Stomach (tissue), 19 donors: ENCODE measurements at places on chromosomes 1 and 21. TPM values are rescaled to one million over a fixed set of nuclear protein-coding genes. Genes with fewer than 3 reads are reported as not detected.

GRCh38 chr1:185774394-185774793 lies 40.2 kb downstream of the HMCN1 start:
- H3K4me1 ChIP-seq: no peaks in the 10 kb centered on the region
- no peaks in the 10 kb centered on the region for H3K36me3 ChIP-seq
- no peak for DNase-seq
- no peak overlapping the region for H3K4me3 ChIP-seq

DNA sequence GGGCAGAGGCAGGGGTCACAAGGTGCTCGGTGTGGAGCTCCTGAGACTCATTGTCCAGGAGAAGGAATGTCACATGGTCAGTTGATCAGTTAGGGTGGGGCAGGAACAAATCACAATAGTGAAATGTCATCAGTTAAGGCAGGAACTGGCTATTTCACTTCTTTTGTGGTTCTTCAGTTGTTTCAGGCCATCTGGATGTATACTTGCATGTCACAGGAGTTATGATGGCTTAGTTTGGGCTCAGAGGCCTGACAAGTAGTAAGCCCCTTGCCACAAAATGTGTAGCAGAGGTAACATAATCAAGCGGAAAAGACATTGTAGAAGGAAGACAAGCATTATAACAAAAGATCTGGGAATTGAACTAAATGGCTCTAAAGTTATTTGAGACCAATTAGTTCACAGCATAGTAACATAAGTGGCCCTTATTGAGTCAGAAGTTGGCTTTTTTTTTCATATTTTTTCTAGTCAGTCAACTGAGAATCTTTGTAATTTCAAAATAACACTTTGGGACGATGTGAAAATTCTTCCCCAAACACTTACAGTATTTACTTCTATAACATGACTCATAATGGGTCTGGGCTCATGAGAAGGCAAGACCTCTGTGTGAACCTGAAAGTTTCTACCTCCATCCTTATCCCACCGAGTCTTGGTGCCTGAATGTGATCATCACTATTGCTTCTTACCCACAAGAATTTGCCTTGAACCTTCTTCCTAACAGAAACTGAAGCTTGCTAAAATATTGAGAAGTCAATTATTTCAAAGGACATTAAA lies 137.0 kb upstream of the DPT start:
- H3K4me1 ChIP-seq: peaks cover 26% of the 10 kb centered on the region
- no peaks in the 10 kb centered on the region for H3K27me3 ChIP-seq
- H3K36me3 ChIP-seq: no peaks in the 10 kb centered on the region
- no peak for DNase-seq
- no peak overlapping the region for H3K4me3 ChIP-seq

DNA sequence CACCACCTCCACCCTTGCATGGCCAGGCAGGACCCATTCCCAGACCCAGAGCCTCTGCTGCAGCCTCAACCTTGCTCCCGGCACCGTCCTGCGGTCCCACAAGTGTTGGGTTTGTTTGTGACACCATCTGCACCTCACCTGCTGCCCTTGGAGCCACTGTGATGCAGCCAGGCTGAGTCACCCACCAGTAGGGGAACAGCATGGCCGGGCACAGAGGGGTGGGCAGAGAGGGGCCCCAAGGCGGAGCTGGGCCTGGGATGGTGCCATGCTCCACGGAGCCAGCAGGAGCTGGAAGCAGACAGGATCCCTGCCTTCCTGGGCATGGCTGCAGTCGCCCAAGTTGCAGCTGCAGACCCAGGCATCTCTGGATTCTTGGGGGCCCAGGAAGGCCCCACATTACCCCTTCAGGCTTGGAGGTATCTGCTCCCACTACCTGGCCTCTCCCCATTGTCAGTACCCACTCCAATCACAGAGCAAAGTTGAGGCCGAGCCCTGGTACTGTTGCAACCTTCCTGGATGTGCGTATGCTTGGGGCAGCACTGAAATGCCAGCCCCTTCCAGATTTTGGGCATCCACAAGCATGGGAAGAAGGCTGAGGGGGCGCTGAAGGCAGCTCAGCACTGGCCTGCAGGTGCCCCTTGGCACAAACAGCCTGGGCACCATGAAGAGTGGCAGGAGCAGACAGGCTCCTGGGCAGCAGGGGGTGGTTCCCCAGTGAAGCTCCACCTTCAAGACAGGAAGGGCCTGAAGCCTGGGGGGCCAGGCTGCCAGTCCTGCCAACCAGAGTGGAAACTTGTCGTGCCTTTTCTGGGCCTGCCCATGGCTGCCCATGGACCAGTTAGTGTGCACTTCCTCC lies 172.8 kb downstream of the MATN1 start:
- H3K27me3 ChIP-seq: no peaks in the 10 kb centered on the region
- H3K4me3 ChIP-seq: no peak overlapping the region
- no peak overlapping the region for H3K27ac ChIP-seq
- H3K4me1 ChIP-seq: no peaks in the 10 kb centered on the region

FMO2 gene
- total RNA-seq: 5.1 TPM

GRCh38 chr1:50271968-50272578 lies 151.2 kb downstream of the DMRTA2 start:
- H3K4me3 ChIP-seq: no peak overlapping the region
- H3K4me1 ChIP-seq: no peaks in the 10 kb centered on the region
- H3K27me3 ChIP-seq: no peaks in the 10 kb centered on the region
- peak; percentile 29 for DNase-seq
- H3K36me3 ChIP-seq: no peaks in the 10 kb centered on the region

- no peak overlapping the region for H3K27ac ChIP-seq
- no peak overlapping the region for H3K4me3 ChIP-seq
- H3K36me3 ChIP-seq: peaks cover 6% of the 10 kb centered on the region
- no peak for DNase-seq
Observed at GRCh38 chr1:164787834-164788231, 228.8 kb downstream of the PBX1 start.

DNA sequence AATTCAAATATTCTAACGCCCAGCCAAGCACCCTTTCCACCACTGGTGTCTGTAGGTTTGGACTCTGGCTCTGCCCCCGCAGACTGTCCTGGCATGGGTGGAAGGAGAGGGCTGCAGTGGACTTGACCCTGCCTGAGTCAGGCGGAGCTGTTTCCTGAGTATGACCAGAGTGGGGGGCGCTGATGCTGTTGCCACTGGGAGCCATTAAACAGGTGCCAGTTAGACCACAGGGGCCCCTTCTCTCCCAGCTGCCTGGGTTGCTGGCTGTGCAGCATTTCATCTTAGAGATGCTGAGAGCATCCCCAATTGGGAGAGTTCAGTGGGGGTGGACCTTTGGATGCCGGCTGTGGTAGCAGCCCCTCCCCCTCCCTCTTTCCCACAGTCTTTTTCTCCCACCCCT lies 539.5 kb downstream of the MATN1 start:
- H3K27ac ChIP-seq: no peak overlapping the region
- H3K4me1 ChIP-seq: no peaks in the 10 kb centered on the region

FCER1A gene
- 1.1 TPM for total RNA-seq

RNU1-3 gene
- total RNA-seq: 9,966 TPM

DNA sequence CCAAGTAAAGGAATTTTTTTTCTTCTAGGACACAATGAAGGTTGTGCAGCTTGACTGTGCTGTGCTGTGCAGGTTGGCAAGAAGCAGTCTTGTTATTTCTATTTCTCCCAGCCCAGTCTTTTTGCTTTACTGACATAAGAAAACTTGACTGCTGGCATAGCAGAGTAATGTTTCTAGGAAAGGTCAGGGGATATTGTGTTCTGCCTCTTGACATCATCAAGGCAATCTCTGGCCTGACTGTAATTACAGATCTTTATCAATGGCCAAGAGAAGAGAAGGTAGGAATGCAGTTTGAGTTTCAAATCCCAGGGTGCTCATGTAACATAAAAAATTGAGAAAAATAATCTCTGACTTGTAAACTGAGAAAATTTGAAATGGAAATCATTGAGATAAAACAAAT lies 226.3 kb upstream of the ADGRL4 start:
- H3K4me3 ChIP-seq: no peak overlapping the region
- no peak for DNase-seq
- H3K27ac ChIP-seq: no peak overlapping the region
- H3K36me3 ChIP-seq: no peaks in the 10 kb centered on the region
- H3K4me1 ChIP-seq: no peaks in the 10 kb centered on the region

- no peak overlapping the region for H3K4me3 ChIP-seq
- H3K27ac ChIP-seq: peak overlapping the region; percentile 66
- H3K4me1 ChIP-seq: peaks cover 22% of the 10 kb centered on the region
- H3K27me3 ChIP-seq: no peaks in the 10 kb centered on the region
Observed at GRCh38 chr1:230572121-230573105, 69.9 kb upstream of the COG2 start.

GRCh38 chr1:219710529-219711194 lies 97.8 kb upstream of the ZC3H11B start:
- no peak for DNase-seq
- H3K4me3 ChIP-seq: no peak overlapping the region
- no peaks in the 10 kb centered on the region for H3K4me1 ChIP-seq
- H3K27me3 ChIP-seq: no peaks in the 10 kb centered on the region
- no peak overlapping the region for H3K27ac ChIP-seq
- no peaks in the 10 kb centered on the region for H3K36me3 ChIP-seq

DNA sequence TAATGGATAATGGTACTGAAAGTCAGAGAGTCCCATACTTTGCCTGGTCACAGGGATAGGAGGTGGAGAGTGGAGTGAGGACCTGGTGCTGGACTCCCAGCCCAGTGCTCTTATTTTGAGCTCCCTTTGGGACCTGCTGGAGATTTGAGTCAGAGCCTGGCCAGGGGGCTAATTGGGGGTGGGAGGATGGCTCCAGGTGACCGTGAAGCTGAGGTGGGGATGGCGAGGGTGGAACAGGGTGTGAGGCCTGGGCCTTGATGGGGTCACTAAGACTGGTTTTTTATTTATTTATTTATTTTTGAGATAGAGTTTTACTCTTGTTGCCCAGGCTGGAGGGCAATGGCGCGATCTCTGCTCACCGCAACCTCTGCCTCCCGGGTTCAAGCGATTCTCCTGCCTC lies 17.8 kb downstream of the AMPD2 start:
- H3K4me1 ChIP-seq: peaks cover 27% of the 10 kb centered on the region
- DNase-seq: no peak
- H3K27me3 ChIP-seq: no peaks in the 10 kb centered on the region
- H3K36me3 ChIP-seq: no peaks in the 10 kb centered on the region
- no peak overlapping the region for H3K4me3 ChIP-seq

- H3K27me3 ChIP-seq: peaks cover 38% of the 10 kb centered on the region
- H3K4me1 ChIP-seq: peaks cover 33% of the 10 kb centered on the region
- DNase-seq: peak; percentile 72
- peak overlapping the region; percentile 84 for H3K27ac ChIP-seq
- no peak overlapping the region for H3K4me3 ChIP-seq
Observed at GRCh38 chr1:21633992-21634805, 35.0 kb downstream of the RAP1GAP start.

GRCh38 chr1:1080122-1080757 lies 6.1 kb upstream of the RNF223 start:
- H3K27me3 ChIP-seq: no peaks in the 10 kb centered on the region
- H3K36me3 ChIP-seq: peaks cover 21% of the 10 kb centered on the region
- peak; percentile 89 for DNase-seq

- peaks cover 5% of the 10 kb centered on the region for H3K27me3 ChIP-seq
- no peaks in the 10 kb centered on the region for H3K4me1 ChIP-seq
- H3K27ac ChIP-seq: no peak overlapping the region
- H3K36me3 ChIP-seq: no peaks in the 10 kb centered on the region
- H3K4me3 ChIP-seq: no peak overlapping the region
- DNase-seq: no peak
Observed at GRCh38 chr1:228020686-228021354, 14.0 kb downstream of the WNT3A start.

GRCh38 chr1:214303141-214303930 lies 22.4 kb downstream of the SMYD2 start:
- H3K4me3 ChIP-seq: no peak overlapping the region
- DNase-seq: no peak
- no peaks in the 10 kb centered on the region for H3K4me1 ChIP-seq
- no peak overlapping the region for H3K27ac ChIP-seq
- H3K27me3 ChIP-seq: no peaks in the 10 kb centered on the region

DNA sequence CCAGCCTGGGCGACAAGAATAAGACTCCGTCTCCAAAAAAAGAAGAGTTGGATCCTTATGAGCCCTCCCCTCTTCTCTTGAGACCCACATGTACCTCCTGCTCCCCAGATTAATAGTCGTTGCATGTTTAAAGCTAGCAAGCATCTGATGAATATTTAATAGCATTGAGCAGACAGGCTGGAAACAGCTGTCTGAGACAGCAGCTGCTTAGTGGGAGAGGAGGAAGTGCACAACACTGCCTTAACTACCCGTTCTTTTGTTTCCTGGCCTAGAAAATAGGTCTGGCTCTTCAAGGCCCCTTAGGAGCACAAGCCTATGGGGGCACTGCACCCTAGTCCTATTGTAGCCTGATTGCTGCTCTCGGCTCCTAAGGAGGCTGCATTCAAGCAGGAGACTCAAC lies 17.3 kb upstream of the TMEM39B start:
- DNase-seq: no peak
- H3K36me3 ChIP-seq: no peaks in the 10 kb centered on the region
- H3K27me3 ChIP-seq: no peaks in the 10 kb centered on the region
- no peaks in the 10 kb centered on the region for H3K4me1 ChIP-seq

GRCh38 chr1:15719381-15720120 lies 16.5 kb upstream of the SLC25A34 start:
- H3K27ac ChIP-seq: no peak overlapping the region
- H3K27me3 ChIP-seq: no peaks in the 10 kb centered on the region
- H3K4me1 ChIP-seq: peaks cover 26% of the 10 kb centered on the region
- DNase-seq: no peak

CCDC181 gene
- total RNA-seq: not detected

DNA sequence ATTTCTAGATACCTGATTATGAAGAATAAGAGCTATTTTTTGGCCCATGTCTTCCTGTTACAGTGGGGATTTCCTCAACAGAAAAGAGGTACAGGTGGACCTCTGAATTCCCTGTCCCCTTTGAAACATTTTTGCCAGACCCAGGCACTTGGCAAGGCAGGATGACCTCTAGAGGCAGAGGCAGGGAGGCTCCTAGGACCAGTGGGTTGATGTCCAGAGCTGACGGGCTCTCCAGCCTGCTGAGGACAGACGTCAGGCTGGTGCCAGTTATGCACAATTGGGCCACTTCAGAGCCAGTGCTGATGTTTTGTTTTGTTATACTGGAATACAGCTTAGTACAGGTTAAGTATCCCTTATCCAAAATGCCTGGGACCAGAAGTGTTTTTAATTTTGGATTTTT lies 18.5 kb upstream of the A3GALT2 start:
- no peak overlapping the region for H3K4me3 ChIP-seq
- DNase-seq: no peak
- H3K27me3 ChIP-seq: no peaks in the 10 kb centered on the region
- H3K4me1 ChIP-seq: peaks cover 100% of the 10 kb centered on the region

DNA sequence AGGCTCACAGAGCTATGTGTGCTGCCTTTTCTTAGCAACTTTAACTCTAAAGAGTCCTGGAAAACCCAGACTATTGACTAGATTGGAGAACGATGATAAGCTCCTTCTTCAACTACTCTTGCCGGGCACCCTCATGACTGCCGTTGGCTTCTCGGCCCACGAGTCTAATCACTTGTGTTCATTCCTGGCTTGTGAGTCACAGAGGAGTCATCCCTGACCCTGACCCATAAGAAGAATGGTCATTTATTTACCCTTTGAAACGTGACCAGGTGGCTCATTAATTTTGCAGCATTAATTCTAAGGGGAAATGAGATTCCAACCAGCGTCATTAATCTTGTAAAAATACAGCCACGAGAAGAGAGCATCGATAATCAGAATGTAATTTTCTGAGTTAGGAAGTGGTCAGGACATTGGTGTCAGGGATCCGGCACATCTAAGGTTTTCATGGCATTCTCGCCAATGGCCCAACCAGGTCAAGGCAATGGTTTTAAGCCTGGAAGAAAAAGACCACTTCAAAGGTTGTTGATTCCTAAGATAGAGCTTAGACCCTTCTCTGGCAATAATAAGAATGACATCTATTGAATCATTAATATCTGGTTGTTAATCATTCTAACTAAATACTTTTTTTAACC lies 183.6 kb upstream of the RUNX1 start:
- H3K4me1 ChIP-seq: peaks cover 5% of the 10 kb centered on the region
- no peaks in the 10 kb centered on the region for H3K36me3 ChIP-seq
- no peak overlapping the region for H3K27ac ChIP-seq
- peak; percentile 59 for DNase-seq
- H3K4me3 ChIP-seq: no peak overlapping the region
- H3K27me3 ChIP-seq: no peaks in the 10 kb centered on the region
